ENCODE measurements at places on chromosomes 2 and 18.

GRCh38 chr18:363301-364085, 95.6 kb upstream of the THOC1 start:
- DNase-seq: no peak

GRCh38 chr18:75324686-75325257, 102.7 kb downstream of the SMIM21 start:
- DNase-seq: no peak

GRCh38 chr2:150379166-150379565, 108.3 kb downstream of the RND3 start:
- DNase-seq: no peak

GRCh38 chr2:86251840-86252266, 52.6 kb downstream of the MRPL35 start:
- DNase-seq: no peak

- no peak for DNase-seq
These were observed at the start of gene FAM124B for GRCh38 chr2:224401641-224402342. TSS of gene FAM124B (minus strand) at chr2:224402107. CDS start at chr2:224401768, 339 bp downstream.

All from activated CD8-positive, alpha-beta memory T cell treated with anti-CD3 and anti-CD28 coated beads for 4 hours (primary cell).